ENCODE measurements at places on chromosomes 1 and 21.

- DNase-seq: no peak
These were observed 511.9 kb upstream of the ZRANB2 start for GRCh38 chr1:71592646-71593274.

- DNase-seq: no peak
These were observed 28.0 kb downstream of the CD1D start for GRCh38 chr1:158208586-158209116.

- DNase-seq: no peak
These were observed 150.3 kb downstream of the AMY1C start for GRCh38 chr1:103900005-103900404.

- no peak for DNase-seq
These were observed 8.7 kb upstream of the HAX1 start for GRCh38 chr1:154263465-154264332.

GRCh38 chr1:225201447-225201846, 226.4 kb downstream of the LBR start:
- no peak for DNase-seq

Data from Calu3 (cell line).